ENCODE measurements at places on chromosomes 6 and 20.

- peak; percentile 100 for DNase-seq
Observed at GRCh38 chr20:38472513-38473366, at the start of gene RALGAPB. Gene RALGAPB, plus strand, starts transcription at chr20:38472843. Its CDS starts 15,590 bp downstream, at chr20:38488433.

DNA sequence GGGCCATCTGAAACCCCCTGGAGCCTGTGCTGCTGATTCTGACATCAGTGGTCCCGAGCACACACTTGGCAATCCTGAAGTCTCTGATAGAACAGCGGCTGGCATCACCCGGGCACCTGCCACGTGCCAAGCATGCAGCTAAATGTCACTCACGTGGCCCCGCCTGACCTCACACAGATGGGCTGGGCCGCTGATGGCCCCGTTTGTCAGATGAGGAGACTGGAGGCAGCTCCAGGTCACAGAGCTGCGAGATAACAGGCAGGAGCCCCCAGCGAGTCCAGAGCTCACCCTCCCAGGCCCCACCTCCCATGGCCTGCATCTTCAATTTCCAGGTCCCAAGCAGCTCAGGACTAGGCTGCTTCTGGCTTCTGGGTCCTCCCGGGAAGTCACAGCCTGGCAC lies 67.2 kb downstream of the YTHDF1 start:
- no peak for DNase-seq

DNA sequence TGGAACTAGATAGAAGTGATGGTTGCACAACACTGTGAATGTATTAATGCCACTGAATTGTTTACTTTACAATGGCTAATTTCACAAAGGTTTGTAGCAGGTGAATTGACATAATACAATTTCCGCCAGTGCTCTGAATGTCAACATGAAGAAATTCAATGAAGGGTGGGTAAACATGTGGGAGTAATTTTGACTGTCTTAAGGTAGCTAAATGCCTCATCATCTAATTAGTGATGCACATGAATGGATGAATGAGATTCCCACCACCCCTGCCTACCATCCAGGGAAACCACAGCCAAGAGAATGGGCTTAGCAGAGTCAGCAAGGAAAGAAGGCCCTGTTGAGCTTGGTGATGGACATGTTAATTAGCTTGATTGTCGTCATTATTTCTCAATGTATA lies 275.3 kb downstream of the ALDH8A1 start:
- no peak for DNase-seq

DNA sequence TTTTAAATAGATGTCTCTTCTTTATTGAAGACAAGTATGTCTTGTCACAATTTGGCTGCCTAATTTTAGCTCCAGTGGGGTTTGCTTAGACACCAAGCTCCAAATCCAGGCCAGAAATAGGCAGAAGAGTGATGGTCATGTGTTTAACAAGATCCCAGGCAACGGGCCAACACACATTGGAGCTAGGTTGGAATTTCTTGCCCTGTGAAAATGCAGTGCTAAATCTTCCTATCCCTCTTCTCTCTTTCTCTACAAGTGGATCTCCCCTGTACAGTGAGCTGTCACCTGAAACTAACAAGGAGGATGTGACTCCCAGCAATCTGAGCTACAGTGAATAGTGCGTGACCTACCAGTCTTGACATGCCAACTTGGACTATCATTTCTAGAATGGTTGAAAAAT lies 65.3 kb upstream of the VGLL2 start:
- DNase-seq, result no peak

DNA sequence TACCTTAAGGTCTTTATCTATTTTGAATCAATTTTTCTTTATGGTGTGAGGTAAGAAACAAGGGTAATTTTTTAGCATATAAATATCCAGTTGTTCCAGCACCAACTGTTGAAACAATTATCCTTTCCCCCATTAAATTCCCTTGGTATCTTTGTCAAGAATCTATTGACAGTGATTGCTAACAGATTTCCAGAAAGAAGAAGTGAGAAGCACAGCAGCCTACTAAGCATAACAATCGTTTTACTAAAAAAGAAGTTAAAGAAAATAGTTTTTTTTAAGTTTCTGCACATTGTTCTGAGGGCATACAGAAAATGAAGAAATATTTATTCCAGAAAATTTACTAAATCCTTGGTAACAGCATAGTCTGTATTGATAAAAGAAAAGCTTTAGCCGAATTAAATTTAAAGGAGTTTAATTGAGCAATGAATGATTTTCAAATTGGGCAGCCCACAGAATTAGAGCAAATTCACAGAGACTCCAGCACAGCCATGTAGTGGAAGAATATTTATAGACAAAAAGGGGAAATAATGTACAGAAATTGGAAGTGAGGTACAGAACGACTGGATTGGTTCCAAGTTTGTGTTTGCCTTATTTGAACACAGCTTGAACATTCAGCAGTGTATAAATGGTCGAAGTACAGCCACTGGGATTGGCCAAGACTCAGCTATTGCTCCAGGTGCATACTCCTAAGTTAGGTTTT lies 97.9 kb upstream of the UST start:
- no peak for DNase-seq

DNA sequence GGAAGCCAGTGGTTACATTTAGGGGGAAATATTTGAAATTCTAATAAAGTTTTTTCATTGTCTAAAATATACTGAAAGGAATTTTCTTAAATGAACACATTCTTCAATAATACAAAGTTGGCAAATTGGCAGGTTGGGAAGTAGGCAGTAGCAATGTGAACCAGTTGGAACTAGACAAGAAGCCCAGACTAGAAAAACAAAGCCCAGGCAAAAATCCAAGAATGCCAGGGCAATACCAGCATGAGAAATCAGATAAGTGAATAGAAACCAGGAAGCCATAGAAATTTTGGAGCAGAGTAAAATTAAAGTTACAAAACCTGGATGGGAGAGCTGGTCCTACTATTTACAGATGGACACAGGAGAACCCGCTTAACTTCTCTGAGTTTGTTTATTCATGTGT lies 52.2 kb downstream of the TPBG start:
- DNase-seq, result peak; percentile 72

DNA sequence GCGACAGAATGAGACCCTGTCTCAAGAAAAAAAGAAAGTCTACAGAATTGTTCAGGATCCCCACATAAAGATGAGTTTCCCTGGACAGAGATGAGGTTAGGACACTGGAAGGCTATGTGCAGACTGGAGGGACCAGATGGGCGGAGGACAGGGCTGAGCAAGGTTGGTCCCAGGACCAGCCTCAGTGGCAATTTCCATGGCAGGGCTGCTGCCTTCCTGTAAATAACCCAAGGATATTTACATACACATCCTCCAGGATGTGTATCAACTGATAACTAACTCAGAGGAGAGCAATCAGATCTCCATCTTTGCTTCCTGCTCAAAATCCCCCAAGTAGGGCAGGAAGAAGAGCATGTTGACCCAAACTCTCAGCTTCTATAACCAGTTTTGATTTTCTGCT lies 58.8 kb downstream of the RSPH3 start:
- DNase-seq, result no peak

- DNase-seq, result peak; percentile 91
Observed at GRCh38 chr6:139378882-139379341, 4.5 kb upstream of the CITED2 start.

- no peak for DNase-seq
Observed at GRCh38 chr6:96947055-96947454, 22.5 kb downstream of the KLHL32 start.

GRCh38 chr6:130063806-130064205 lies 45.4 kb downstream of the L3MBTL3 start:
- no peak for DNase-seq

DNA sequence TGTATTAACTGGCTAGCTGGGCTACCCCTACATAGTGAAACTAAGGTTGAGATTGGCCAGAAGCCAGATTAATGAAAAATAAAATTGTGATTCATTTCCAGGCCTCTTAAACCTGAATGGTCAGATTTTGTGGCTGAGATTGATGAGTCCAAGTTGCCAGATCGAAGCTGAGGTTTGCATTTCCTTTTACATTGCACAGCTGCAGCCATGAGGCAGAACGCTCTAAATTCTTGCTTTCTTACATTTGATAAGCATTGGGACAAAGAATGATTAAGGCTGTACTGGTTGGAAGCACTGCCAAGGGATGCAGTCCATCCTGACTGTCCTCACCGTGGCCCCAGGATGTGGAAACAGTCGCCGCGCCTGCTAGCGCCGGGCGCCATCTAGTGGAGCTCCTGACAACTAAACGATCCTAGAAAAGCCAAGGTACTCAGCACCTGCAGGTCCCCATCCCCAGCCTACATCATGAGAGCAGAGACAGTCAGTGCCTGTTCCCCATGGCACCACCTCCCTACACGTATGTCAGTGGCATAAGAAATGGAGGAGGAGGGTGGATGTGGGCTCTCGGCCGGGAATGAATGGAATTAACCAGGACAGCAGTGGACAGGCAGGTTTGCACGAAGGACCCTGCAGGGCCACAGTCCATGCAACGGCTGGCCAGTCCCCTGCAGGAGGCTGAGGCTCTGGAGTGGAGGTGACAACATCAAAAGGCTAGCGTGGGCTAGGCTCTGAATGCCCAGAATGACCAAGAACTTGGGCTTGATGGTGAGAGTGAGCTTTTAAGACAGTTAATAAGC lies 19.0 kb downstream of the PXDC1 start:
- DNase-seq, result peak; percentile 78

DNA sequence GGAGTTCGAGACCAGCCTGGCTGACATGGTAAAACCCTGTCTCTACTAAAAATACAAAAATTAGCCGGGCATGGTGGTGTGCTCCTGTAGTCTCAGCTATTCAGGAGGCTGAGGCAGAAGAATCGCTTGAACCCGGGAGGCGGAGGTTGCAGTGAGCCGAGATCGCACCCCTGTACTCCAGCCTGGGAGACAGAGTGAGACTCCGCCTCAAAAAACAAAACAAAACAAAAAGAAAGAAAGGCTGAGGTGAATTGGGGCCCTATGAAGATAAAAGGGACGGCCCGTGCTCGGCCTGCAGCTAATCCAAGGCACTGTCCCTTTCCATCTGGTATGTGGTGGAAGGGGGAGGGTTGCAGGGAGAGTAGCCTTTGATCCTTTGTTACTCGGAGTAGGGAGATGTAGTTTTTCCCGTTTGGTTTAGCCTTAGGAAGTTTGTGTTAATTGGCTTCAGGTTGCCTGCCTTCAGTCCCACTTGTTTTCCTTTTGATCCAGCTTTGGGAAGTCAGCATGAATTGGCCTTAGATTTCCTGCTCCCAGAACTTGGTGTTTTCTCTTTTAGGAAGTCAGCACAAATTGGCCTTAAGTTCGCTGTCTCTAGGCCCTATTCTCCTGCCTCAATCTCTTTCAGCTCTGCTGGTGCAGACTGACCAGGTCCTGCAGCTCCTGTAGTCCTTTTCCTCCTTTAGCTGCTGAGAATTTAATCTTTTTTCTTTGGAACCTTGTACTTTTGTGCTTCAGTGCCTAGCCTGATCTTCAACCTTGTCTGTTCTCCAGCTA lies 36.1 kb upstream of the PAQR8 start:
- no peak for DNase-seq

GRCh38 chr20:13298692-13299373 lies 77.8 kb downstream of the ISM1 start:
- no peak for DNase-seq

DNA sequence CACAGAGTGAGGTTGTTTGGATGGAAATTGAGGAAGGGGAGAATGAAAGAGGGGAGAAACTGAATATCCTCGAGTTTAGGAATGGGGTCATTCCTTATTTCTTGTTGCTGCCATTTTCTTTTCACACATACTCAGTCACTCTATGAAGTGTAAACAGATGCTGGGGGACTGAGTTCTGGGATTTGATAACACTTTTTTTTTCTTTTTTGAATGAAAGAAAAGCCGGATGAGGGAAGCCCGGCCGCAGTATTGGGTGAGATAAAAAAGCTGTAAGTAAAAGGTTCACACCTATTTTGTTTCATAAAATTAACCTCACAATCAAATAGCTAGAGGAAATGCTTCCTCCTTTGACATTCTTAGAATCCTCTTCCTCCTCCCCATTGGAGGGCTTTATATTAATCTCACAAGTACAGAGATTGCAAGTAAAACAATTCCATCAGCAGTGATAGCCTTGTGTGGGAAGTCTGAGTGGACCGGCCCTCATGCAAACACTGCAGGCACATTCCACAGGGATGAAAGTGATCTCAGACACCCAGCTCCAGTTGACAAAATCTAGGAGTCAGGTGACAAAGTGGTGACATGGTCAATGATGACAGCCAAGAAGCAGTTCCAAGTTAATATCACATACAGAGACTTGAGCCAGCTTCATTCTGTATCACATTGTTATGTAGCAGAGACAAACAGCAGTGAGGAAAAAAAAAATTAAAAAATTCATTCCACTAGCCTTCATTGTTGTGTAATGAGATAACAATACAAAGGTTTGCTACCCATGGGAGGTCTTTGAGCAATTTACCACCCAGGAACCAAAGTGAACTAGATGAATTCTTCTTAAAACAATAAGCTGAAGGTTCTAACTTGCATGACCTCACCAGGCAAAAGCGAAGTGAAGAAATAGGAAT lies 391.1 kb upstream of the HSF2 start:
- DNase-seq, result no peak

DNA sequence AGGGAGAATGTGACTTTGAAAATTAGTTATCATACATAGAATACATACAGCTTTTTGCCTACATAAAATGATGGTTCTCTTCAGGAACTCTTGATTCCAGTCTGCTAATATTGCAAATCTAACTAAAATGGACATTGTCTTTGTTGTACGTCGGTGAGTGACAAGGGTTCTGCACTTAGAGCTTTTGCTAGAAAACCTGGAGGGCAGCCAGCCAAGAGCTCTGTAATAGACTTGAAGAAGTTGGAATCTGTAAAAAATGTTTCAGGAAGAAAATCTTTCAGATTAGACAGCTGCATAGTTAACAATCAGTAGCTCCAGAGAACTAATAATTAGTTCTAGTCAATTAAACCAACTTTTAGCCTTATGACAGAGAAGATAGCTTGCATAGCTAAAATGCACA lies 138.3 kb downstream of the FLRT3 start:
- DNase-seq, result no peak

- peak; percentile 65 for DNase-seq
Observed at GRCh38 chr20:63969838-63970713, at the start of gene ZNF512B. Gene ZNF512B, minus strand, starts transcription at chr20:63969930. Its CDS starts 1,980 bp downstream, at chr20:63967950.

GRCh38 chr20:41309817-41310216 lies 7.7 kb downstream of the ZHX3 start:
- DNase-seq, result peak; percentile 99

GRCh38 chr20:62822788-62823651 lies 6.2 kb downstream of the COL9A3 start:
- DNase-seq, result peak; percentile 80
